ENCODE measurements at places on chromosomes 2 and 18.

DNA sequence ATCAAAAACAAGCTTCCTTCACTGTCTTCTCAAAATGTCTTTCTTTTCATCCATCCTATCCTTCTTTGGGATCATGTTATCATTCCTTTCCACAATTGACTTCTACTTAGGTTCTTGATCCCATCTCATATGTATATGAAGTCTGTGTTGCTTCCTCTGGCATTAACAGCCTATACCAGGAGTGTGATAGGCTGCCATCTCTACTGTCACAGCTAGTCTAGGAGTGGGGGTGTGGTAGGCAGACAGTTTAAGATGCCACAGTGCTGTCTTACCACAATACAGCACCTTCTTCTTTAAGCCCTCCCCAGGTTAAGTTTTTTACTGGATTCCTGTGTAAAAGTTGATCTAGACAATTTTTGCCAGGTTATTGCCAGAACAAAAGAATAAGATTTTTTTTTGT is 3.7 kb upstream of the HTR2B start:
- no peak for DNase-seq

DNA sequence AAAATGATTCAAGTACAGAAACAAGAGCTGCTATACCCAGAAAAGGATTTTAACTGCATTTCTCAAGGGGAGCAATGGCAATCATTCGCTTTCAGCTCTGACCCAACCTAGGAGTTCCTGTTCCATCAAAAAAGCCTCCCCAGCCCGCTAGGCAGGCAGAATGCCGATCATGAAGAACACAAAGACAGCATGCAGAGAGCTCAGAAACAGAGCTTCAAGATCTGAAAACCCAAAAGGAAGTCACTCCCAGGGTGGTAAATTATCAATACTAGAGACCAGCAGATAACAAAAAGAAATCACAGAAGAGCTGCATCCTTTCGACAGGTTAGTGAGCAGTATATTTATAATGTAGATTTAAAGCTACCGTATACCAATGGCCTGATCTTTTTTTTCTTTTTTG is 84.8 kb upstream of the CRIM1 start:
- DNase-seq: no peak

- DNase-seq: no peak
These were observed 33.9 kb downstream of the ERLEC1 start for GRCh38 chr2:53820711-53821110.

DNA sequence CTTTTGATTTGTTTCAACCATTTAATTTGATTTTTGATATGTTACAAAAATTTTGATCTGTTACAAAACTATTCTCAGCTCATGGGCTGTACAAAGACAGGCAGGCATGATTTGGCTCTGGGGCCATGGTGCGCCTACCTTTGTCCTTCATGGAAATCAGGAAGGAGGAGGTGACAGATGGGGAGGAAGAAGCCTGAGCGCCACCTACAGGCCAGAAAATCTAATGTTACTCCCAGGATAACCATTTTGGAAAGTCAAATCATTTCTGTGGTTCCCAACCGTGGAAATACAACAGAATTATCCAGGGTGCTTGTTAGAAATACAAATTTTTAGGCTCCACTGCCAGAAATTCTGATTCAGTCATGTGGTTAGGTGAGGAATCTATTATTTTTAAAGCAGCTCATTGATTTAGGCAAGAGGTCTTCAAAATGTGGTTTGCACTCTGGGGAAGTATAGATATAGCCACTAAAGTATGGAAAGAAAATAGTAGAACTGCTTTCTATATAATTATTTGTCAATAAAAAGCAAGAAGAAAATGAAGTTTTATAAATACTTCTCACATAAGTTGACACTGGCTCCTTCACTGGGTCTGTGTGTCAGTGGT is 93.9 kb downstream of the EVA1A start:
- peak; percentile 18 for DNase-seq

- DNase-seq: no peak
These were observed 43.3 kb downstream of the WDPCP start for GRCh38 chr2:63545023-63545422.

DNA sequence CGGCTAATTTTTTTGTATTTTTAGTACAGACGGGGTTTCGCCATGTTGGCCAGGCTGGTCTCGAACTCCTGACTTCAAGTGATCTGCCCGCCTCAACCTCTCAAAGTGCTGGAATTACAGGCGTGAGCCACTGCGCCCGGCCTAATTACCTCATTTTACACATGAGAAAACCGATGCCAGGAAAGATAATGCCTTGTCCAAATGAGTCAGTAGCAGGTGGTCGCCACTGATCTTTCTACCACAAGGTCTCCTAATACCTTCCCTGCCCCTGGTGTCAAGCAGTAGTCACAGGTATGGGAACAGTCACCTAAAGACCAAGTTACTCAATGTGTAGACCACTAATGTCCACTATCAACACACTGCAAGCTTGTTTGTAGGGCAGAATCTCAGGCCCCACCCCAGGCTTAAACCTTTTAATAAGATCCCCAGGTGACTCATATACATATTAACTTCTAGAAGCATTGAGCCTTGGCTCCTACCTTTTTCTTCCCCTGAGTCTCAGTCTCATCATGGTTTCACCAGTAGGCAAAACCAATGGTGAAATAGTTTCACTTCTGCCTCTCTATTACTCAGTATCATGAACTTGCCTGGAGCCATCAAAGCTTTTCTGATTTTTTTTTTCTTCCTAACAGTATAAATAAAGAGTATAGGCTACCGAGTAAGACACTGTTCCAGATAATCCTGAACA is 6.9 kb upstream of the EPB41L5 start:
- no peak for DNase-seq

DNA sequence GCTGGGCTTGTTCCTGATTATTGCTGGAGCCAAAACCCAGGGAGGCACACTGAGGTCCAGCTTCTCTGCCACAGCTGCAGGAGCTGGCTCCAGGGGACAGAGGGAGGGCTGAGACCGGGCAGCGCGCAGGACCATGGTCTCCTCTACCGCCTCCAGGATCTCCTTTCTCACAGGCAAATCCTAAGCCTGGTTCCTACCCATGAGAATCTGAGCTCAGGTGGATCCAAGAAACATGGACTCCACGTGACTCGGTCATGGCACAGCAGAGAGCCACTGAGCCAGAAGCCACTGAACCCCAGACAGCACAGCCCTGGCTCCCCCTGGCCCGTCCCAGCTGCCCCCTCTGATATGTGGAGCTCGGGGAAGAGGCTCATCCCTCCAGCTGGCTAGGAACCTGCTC is 653.4 kb upstream of the ID2 start:
- no peak for DNase-seq

All from fibroblast of skin of abdomen (primary cell).